ENCODE measurements at places on chromosomes 1 and 21.

DNA sequence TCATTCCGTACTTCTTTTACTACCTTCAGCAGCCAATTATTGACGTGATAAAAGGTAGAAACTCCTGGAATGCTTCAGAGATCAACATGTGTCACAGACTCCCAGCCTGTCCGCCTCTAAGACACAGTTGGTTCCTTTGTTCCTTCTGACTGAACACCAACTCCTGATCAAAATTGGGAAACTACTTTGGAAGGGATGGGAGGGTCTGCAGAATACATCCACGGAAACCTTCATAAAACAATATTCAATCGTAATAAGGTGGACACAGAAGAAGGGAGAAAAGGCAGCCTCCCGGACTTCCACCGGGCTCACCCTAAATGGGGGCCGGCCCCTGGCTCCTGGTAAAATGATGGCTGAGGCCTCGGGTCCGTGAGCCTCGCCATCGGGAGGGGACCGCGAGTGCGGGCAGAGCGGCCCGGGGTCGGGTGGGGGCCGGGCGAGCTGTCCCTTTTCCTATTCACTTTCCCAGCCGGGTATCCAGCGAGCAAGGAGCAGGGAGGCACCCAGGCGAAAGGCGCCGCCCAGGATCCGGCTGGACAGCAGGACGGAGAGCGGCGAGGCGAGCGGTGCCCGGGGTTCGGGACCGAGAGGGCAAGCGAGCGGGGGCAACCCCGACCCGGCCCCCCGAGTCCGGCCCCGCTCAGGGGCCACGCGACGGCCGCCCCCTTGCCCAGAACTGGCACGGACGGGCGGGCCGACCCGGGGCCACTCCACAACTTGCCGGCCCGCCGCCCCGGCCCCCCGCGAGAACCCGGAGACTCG, 805 bp downstream of the NRIP1 start:
- peak; percentile 70 for DNase-seq

DNA sequence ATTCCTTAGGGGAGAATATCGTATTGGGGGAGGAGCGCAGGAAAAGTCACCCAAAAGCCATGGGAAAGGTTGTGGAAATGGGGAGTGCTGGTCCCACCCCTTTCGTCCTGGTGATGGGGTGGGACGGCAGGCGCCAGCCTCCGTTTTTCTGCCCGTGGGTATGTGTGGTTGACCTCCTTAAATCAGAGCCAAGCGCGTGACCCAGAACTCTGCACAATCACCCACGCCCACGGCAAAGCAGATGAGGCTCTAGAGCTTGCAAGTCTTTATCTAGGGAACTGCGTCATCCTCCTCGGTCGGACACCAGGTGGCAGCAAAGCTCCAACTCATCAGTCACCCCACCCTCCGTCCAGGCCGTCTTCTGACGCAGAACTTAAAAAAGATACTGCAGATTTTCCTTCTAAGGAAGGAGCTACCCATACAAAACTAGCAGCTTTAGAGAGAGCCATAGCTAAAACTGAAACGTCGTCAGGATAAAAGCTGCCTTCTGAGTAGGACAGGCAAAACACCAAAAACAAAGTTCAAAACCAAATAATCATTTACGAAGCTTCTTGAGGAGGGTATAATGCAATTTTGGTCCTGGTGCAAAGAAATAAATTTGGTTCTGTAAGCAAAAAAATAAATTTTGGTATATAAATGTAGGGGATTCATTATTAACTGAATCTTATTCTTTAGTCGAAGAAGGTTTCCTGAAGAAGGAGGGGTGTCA, 62.0 kb downstream of the TBX19 start:
- DNase-seq, result peak; percentile 83

- DNase-seq, result no peak
Measured at GRCh38 chr1:118158924-118159323, 26.1 kb downstream of the SPAG17 start.

DNA sequence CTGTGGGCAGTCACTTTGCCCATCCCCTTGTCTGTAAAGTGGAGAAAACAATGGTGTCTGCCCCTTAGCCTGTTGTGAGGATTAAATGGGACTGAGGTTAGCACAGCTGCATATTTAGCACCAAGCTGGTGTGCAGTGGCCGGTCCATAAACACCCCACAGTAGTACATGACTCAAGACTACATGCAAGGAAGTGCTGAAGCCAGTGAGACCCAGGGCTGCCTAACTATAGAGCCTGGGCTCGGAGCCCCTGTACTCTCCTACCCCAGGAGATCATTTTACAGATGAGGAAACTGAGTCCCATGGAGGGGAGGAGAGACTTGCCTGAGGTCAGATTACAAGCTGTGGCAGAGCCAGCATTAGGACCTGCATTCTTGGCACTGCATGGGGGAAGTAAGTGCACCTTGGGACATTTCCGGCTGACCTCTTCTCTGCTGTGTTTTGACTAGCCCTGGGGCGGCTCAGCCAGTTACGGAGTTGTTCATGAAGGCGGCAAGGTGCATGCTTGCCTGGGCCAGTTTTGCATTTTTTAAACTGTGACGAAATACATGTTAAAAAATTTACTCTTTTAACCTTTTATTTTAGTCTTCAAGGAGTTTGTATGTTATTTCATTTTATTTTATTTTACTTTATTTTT, 3.2 kb downstream of the SERINC2 start:
- DNase-seq, result no peak

- DNase-seq, result no peak
Measured at GRCh38 chr1:35097224-35097623, 18.0 kb downstream of the ZMYM1 start.

All from glutamatergic neuron (in vitro differentiated cells).